EL (cell line): ENCODE measurements at places on chromosomes 6 and 20.
A peak's percentile ranks its signal among the peaks of the same experiment; 100 is the strongest.

DNA sequence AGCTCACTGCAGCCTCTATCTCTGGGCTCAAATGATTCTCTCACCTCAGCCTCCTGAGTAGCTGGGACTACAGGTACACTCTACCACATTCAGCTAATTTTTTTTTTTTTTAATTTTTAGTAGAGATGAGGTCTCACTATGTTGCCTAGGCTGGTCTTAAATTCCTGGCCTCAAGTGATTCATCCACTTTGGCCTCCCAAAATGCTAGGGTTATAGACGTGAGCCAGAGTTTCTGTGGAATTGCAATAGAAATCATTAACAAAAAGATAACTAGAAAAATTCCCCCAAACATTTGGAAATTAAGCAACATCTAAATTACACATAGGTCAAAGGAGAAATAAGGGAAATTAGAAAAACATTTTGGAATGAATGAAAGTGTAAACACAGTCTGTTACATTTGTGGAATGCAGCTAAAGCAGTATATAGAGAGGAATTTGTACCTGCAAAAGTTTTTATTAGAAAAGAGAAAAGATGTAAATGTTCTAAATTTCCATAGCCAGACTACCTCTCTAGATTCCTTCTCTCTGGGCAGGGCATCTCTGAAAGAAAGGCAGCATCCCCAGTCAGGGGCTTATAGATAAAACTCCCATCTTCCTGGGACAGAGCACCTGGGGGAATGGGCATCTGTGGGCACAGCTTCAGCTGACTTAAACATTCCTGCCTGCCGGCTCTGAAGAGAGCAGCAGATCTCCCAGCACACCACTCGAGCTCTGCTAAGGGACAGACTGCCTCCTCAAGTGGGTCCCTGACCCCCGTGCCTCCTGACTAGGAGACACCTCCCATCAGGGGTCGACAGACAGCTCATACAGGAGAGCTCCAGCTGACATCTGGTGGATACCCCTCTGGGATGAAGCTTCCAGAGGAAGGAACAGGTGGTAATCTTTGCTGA, 51.3 kb downstream of the ATRN start:
- no peak for DNase-seq

- peak; percentile 99 for DNase-seq
Observed at GRCh38 chr20:41003143-41003935, 25.3 kb upstream of the TOP1 start.

DNA sequence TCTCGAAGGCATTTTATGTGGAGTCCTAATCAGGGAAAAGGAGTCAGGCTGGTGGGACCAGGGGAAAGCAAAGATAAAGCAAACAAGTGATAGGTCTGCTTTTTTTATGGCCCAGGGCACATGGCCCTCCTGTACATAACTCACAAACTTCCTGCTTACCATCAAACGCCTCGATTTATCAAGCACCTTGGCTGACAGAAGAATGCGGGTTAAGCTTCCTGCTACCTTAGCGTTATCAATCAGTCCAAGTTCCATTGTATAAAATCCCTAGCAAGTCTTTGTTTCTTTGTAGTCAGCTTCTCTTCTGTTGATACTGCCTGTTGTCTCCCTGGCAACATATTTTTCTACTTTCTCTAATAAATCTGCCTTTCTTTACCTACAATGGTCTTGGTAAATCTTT, 4.1 kb upstream of the TRIM27 start:
- DNase-seq = no peak

DNA sequence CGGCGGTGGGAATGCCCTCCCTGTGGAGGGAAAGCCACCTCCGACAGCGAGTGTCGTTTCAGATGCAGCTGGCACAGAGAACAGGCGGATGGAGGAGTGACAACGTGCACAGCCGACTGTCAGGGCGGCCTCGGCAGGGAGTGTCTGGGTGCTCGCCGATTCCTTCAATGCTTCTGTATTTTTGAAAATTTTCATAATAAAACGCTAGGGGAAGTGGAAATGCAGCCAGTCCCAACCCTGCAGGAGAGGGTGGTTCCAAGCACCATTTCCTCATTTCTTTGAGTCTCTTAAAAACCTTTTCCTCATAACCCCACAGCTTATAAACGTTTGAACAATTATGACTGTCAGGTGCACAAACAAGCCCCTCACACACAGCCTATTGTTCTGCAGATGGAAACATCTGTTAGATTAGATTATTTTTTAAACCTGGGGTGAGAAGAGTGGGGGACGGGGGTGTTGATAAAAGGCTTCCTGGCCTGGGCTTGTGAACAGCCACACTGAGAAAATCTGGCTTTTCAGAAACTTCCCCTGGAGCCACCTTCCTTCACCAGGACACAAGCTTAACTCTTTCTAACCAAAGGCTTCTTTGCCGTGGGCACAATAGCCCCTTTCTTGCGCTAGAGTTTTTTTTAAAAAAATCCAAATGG, 228.9 kb downstream of the ANKRD60 start:
- DNase-seq = no peak

- no peak for DNase-seq
Observed at GRCh38 chr20:62660768-62661167, 18.5 kb downstream of the SLCO4A1 start.
